Aorta (tissue), 5 donors: ENCODE measurements at places on chromosomes 1 and 21. TPM values are rescaled to one million over a fixed set of nuclear protein-coding genes. Genes with fewer than 3 reads are reported as not detected.

The RHBDL2 gene
- total RNA-seq = 0.57 TPM

The VN1R5 gene
- not detected for total RNA-seq

DNA sequence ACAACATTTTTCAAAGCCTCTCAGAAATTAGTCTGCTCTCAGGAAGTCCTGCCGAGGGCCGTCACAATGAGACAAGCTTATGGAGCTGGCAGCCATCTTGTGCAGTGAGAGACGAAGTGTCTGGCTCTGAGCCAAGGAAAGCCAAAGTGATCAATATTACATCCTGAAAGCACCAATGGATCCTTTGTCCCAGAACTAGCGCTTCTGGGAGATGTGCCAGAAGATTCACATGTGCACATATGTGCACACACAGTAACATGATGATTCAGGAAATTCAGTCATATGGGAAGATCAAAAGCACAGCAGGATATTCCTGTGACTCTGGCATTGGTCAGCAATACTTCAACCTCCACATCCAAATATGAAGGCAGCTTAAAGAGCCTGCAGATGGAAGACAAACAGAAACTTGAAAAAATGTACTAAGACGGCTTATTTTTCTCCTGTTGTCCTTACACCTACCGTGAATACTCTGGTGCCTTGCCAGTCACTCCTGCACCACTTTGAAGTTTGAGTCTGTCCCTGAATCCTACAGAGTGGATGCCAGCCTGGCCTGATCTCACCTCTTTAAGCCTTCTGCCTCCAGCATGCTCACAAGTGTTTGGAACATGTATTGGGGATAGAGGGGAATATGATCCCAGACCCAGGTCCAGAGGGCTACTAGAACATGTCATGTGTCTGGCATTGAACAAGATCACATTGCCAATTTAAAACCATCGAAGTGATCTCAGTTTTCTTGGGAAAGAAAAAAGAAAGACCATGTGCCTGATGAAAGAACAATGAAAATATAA is 44.5 kb upstream of the PRRX1 start:
- no peaks in the 10 kb centered on the region for H3K4me1 ChIP-seq
- H3K27ac ChIP-seq = no peak overlapping the region
- no peak for DNase-seq
- no peak overlapping the region for H3K4me3 ChIP-seq
- H3K36me3 ChIP-seq = no peaks in the 10 kb centered on the region
- H3K27me3 ChIP-seq = no peaks in the 10 kb centered on the region

- no peak for DNase-seq
- no peaks in the 10 kb centered on the region for H3K36me3 ChIP-seq
- H3K27ac ChIP-seq = no peak overlapping the region
- no peak overlapping the region for H3K4me3 ChIP-seq
- H3K27me3 ChIP-seq = peaks cover 2% of the 10 kb centered on the region
- H3K4me1 ChIP-seq = no peaks in the 10 kb centered on the region
Observed at GRCh38 chr1:108012553-108012952, 47.6 kb upstream of the VAV3 start.

- peak overlapping the region; percentile 98 for H3K4me3 ChIP-seq
- no peaks in the 10 kb centered on the region for H3K4me1 ChIP-seq
- peak overlapping the region; percentile 95 for H3K27ac ChIP-seq
- no peaks in the 10 kb centered on the region for H3K36me3 ChIP-seq
- H3K27me3 ChIP-seq = no peaks in the 10 kb centered on the region
- DNase-seq = peak; percentile 79
Observed at GRCh38 chr21:16534408-16535101, 804.8 kb downstream of the USP25 start.

The NDUFV3 gene
- total RNA-seq = 34.4 TPM

The CCSAP gene
- 3.5 TPM for total RNA-seq

The RUNX3 gene
- total RNA-seq = 4.4 TPM

The CD1C gene
- not detected for total RNA-seq

DNA sequence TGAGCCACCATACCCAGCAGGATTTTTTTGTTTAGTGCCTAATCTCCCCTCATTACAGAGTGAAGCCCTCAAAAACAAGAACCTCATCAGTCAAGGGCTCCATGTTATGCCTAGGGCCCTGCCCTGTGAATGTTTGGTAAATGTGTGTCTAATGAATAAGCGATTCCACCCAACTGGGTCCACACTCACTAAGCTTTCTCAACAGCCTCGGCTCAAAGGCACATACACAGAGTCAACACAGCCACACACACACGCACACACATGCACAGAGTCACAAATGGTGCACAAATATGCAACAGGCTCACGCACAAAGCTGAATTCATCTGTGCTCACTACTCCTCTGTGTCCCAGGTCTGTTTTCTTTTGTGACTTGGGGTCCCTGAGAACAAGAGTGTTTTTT is 11.7 kb upstream of the SYNC start:
- H3K27ac ChIP-seq = no peak overlapping the region
- no peak overlapping the region for H3K4me3 ChIP-seq
- DNase-seq = no peak
- H3K27me3 ChIP-seq = no peaks in the 10 kb centered on the region
- H3K36me3 ChIP-seq = no peaks in the 10 kb centered on the region

GRCh38 chr1:16167331-16168143 is 11.7 kb upstream of the EPHA2 start:
- H3K27ac ChIP-seq = no peak overlapping the region
- H3K4me1 ChIP-seq = no peaks in the 10 kb centered on the region
- no peaks in the 10 kb centered on the region for H3K36me3 ChIP-seq
- DNase-seq = peak; percentile 59
- peak overlapping the region; percentile 45 for H3K4me3 ChIP-seq

The SH3D21 gene
- 4.1 TPM for total RNA-seq

- H3K4me3 ChIP-seq = no peak overlapping the region
- no peak overlapping the region for H3K27ac ChIP-seq
- no peak for DNase-seq
- no peaks in the 10 kb centered on the region for H3K4me1 ChIP-seq
Observed at GRCh38 chr1:28893403-28894102, 20.8 kb upstream of the EPB41 start.

GRCh38 chr1:153572569-153573015 is 6.9 kb upstream of the S100A2 start:
- no peaks in the 10 kb centered on the region for H3K4me1 ChIP-seq
- no peaks in the 10 kb centered on the region for H3K27me3 ChIP-seq
- peak; percentile 89 for DNase-seq

- DNase-seq = no peak
- no peaks in the 10 kb centered on the region for H3K36me3 ChIP-seq
- no peaks in the 10 kb centered on the region for H3K27me3 ChIP-seq
- H3K27ac ChIP-seq = no peak overlapping the region
Observed at GRCh38 chr1:98364544-98364943, 297.0 kb upstream of the SNX7 start.

GRCh38 chr1:107430540-107431228 is 289.8 kb downstream of the NTNG1 start:
- no peaks in the 10 kb centered on the region for H3K4me1 ChIP-seq
- no peaks in the 10 kb centered on the region for H3K27me3 ChIP-seq
- DNase-seq = no peak
- H3K27ac ChIP-seq = no peak overlapping the region

- H3K4me1 ChIP-seq = no peaks in the 10 kb centered on the region
- H3K36me3 ChIP-seq = no peaks in the 10 kb centered on the region
- H3K4me3 ChIP-seq = no peak overlapping the region
- peak; percentile 56 for DNase-seq
Observed at GRCh38 chr1:159756397-159756796, 24.4 kb upstream of the DUSP23 start.
